ENCODE measurements at places on chromosomes 11 and 22. TPM values are rescaled to one million over a fixed set of nuclear protein-coding genes. Genes with fewer than 3 reads are reported as not detected.

- no peak overlapping the region for H3K4me3 ChIP-seq
- H3K4me1 ChIP-seq: no peaks in the 10 kb centered on the region
- no peak overlapping the region for H3K27ac ChIP-seq
- DNase-seq: no peak
- no peaks in the 10 kb centered on the region for H3K36me3 ChIP-seq
Observed at GRCh38 chr11:125295931-125296330, 131.4 kb downstream of the PKNOX2 start.

DNA sequence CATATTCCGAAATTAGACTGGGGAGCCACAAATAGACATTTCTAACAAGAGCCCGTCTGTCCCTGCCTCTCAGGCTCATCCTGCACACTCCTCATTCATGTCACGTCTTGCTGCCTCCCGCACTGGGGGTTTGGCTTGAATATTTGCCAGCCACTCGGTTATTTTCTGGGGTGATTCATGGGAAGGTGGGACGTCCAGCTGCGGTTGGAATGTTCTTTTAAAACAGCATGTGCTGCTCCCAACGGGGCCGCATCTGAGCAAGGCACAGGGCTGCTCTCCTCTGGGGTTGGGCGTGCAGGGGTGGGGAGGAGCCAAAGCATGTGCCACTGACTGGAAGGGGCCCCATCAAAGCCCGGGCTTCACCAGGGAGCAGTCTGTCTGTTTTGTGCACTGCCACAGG is 25.9 kb upstream of the SLC5A4 start:
- H3K4me1 ChIP-seq: no peaks in the 10 kb centered on the region
- no peak overlapping the region for H3K27ac ChIP-seq
- no peak for DNase-seq
- peaks cover 14% of the 10 kb centered on the region for H3K27me3 ChIP-seq
- no peaks in the 10 kb centered on the region for H3K36me3 ChIP-seq

DNA sequence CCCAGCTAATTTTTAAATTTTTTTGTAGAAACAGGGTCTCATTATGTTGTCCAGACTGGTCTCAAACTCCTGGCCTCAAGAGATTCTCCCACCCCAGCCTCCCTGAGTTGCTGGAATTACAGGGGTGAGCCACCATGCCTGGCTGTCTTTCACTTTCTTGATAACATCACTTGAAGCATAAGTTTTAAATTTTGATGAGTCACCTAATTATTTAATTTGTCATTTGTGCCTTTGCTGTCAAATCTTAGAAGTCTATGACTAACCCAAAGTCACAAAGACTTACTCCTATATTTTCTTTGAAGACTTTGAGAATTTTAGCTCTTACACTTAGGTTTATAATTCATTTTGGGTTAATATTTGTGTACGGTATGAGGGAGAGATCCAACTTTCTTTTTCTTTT is 14.5 kb upstream of the MSANTD2 start:
- H3K4me3 ChIP-seq: no peak overlapping the region
- no peaks in the 10 kb centered on the region for H3K4me1 ChIP-seq
- no peak overlapping the region for H3K27ac ChIP-seq
- peaks cover 40% of the 10 kb centered on the region for H3K27me3 ChIP-seq
- DNase-seq: no peak

GRCh38 chr22:34427436-34427835 is 507.2 kb upstream of the LARGE1 start:
- no peaks in the 10 kb centered on the region for H3K4me1 ChIP-seq
- H3K27ac ChIP-seq: no peak overlapping the region
- H3K27me3 ChIP-seq: no peaks in the 10 kb centered on the region
- H3K4me3 ChIP-seq: no peak overlapping the region
- no peaks in the 10 kb centered on the region for H3K36me3 ChIP-seq

DNA sequence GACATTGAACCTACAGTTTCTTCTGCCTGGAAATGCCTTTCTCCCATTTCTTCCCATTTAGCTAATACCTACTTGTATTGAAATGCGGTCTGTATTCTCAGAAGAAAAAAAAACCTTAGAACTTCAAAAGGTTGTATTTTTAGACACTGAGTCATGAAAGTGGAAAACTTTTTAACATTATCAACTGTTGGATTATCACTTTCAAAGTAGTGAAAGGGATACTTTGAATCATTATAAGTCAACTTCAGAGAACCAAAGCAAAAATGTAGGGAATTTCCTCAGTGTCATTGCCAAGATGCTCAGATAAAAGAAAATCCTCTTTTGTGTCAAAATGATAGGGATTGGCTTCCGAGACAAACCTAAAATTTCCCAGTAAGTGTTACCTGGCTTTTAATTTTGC is 6.6 kb downstream of the HOATZ start:
- H3K4me3 ChIP-seq: no peak overlapping the region
- H3K4me1 ChIP-seq: peaks cover 30% of the 10 kb centered on the region
- H3K27ac ChIP-seq: peak overlapping the region; percentile 32
- no peak for DNase-seq

GRCh38 chr11:42251984-42252383 is 792.5 kb upstream of the LRRC4C start:
- no peak overlapping the region for H3K27ac ChIP-seq
- no peaks in the 10 kb centered on the region for H3K27me3 ChIP-seq
- H3K4me3 ChIP-seq: no peak overlapping the region
- H3K4me1 ChIP-seq: no peaks in the 10 kb centered on the region
- no peaks in the 10 kb centered on the region for H3K36me3 ChIP-seq

DNA sequence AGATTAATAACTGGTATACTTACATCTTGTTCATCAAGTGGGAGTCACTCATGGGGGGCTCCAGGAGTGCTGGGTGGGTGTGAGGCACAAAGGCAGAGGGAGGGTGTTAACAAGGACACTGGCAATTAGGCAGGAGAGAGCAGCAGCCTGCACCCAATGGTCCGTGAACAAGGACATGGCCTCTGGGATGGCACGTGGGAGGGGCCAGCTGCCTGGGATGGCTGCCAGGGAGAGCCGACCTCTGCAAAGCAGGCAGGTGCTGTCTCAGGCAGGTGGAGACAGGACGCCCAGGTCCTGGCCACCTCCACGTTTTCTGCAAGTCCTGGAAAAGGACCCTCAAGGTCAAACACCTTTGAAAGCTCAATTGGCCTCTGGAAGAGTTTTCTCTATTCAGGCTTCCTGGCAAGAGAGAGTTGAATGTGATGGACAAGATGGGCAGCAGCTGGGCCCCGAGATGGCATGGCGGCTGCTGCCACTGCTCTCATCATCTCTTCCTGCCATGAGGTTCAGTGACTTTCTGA is 257.1 kb downstream of the BUD13 start:
- DNase-seq: no peak
- no peak overlapping the region for H3K4me3 ChIP-seq
- H3K4me1 ChIP-seq: peaks cover 15% of the 10 kb centered on the region
- H3K27me3 ChIP-seq: peaks cover 12% of the 10 kb centered on the region
- no peak overlapping the region for H3K27ac ChIP-seq

- peaks cover 3% of the 10 kb centered on the region for H3K4me1 ChIP-seq
- H3K4me3 ChIP-seq: no peak overlapping the region
- H3K27me3 ChIP-seq: peaks cover 21% of the 10 kb centered on the region
- no peak for DNase-seq
Observed at GRCh38 chr11:12728417-12728816, 54.2 kb downstream of the TEAD1 start.

GRCh38 chr11:96026310-96026709 is 102.4 kb upstream of the MTMR2 start:
- H3K27me3 ChIP-seq: no peaks in the 10 kb centered on the region
- peaks cover 8% of the 10 kb centered on the region for H3K4me1 ChIP-seq
- H3K4me3 ChIP-seq: no peak overlapping the region
- no peak for DNase-seq
- no peaks in the 10 kb centered on the region for H3K36me3 ChIP-seq

DNA sequence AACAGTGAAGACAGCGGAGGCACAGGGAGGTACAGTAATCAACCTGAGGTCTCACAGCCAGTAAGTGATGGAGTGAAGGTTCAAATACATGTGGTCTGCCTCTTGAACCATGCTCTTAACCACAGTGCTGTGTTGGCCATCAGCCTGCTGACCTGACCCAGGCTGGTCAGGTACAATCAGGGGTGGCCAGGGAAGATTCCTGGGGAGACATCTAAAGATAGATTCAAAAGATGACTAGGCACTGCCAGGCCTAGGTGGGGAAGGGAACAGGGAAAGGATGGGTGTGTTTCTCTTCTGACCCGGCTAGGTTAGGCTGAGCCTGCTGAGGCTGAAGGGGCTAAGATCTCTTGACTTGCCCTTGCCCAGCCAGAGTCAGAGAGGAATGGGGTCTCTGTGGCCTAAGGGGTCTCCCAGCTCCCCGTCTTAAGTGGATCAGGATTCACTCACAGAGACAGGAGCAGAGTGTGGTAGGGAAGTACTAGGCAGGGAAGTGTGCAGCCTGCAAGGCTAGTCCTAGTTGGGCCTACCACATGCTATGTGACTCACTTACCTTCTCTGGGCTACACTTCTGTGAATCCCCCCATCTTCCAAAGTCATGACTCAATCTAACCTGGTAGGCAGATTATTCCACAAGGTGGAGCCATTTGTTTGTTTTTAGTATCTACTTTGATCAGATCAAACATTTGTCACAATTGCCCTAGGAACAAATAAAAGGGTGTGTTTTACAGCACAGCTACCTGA is 10.4 kb upstream of the SREBF2 start:
- peaks cover 36% of the 10 kb centered on the region for H3K4me1 ChIP-seq
- DNase-seq: peak; percentile 23
- H3K36me3 ChIP-seq: peaks cover 44% of the 10 kb centered on the region
- H3K27ac ChIP-seq: peak overlapping the region; percentile 82
- no peaks in the 10 kb centered on the region for H3K27me3 ChIP-seq
- H3K4me3 ChIP-seq: no peak overlapping the region

DNA sequence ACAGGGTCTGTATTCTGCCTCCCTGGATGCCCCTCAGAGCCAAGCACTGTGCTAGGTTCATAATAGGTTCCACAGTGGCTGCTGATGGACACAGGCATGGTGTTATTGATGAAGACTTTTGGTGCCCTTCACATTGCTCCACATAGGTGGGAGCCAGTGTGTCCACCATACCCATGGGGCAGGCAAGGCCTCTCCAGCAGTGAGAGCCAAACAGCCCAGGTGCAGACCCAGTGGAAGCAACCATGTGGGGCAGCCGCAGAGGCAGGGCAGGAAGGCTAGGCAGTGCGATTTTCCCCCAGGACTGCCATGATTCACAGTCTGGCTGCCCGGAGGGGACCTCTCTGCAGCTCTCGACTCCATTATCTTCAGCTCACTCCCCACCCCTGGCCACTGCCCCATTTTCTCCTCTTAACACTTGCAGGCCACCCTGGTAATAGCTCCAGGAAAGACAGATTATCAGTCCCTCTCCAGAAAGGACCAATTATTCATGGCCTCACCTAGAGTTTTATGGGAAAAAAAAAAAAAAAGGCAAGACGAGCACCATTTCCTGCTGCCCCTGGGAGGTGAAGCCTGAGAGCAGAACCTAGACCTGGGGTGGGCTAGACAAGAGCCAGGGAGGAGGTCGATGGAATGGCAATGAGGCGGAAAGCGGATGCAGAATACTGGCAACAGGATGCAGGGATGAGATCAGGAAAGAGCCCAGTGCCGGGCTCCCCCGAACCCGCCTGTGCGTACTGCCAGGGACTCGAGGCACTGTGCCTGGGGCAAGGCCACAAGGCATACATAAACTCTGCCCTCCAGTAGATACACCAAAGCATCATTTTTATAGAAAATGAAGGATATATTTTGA is 343.0 kb upstream of the NCAM1 start:
- H3K27me3 ChIP-seq: peaks cover 15% of the 10 kb centered on the region
- no peaks in the 10 kb centered on the region for H3K36me3 ChIP-seq
- no peak overlapping the region for H3K4me3 ChIP-seq
- no peak for DNase-seq

- H3K27me3 ChIP-seq: no peaks in the 10 kb centered on the region
- peak overlapping the region; percentile 89 for H3K4me3 ChIP-seq
- peak overlapping the region; percentile 50 for H3K27ac ChIP-seq
- no peak for DNase-seq
Observed at GRCh38 chr11:111870522-111870885, 877 bp downstream of the ALG9 start.

- H3K27me3 ChIP-seq: no peaks in the 10 kb centered on the region
- no peaks in the 10 kb centered on the region for H3K4me1 ChIP-seq
- no peak for DNase-seq
- no peak overlapping the region for H3K27ac ChIP-seq
- H3K36me3 ChIP-seq: no peaks in the 10 kb centered on the region
- no peak overlapping the region for H3K4me3 ChIP-seq
Observed at GRCh38 chr11:97974798-97975498, 1045.8 kb upstream of the CNTN5 start.

GRCh38 chr22:38347944-38348750 is 30.9 kb upstream of the CSNK1E start:
- no peaks in the 10 kb centered on the region for H3K27me3 ChIP-seq
- DNase-seq: no peak
- no peaks in the 10 kb centered on the region for H3K36me3 ChIP-seq

UCP3 gene
- 4.1 TPM for total RNA-seq

APOL5 gene
- total RNA-seq: not detected

MS4A3 gene
- total RNA-seq: not detected
